ENCODE measurements at places on chromosomes 12 and 14. TPM values are rescaled to one million over a fixed set of nuclear protein-coding genes. Genes with fewer than 3 reads are reported as not detected.
A peak's percentile ranks its signal among the peaks of the same experiment; 100 is the strongest.

DNA sequence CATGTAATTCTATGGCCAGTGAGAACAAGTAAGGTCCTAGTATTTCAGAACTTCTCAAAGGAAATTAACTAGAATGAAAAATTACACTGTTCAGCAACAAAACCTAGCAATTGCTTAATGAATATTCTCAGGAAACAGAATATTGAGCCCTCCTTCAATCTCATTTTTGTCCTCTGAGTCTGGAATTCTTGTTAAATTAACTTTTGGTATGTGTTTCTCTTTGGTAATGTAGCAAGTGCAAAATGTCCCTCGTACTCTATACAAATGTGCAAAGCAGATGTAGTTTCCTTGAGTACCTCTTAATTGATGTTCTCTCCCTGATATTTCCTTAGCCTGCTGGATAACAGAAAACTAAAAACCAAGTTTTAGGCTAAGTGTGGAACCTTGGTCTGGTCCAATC is 190.8 kb upstream of the CNOT2 start:
- peaks cover 9% of the 10 kb centered on the region for H3K4me1 ChIP-seq
- no peak overlapping the region for H3K4me3 ChIP-seq
- H3K27ac ChIP-seq, result no peak overlapping the region
- no peaks in the 10 kb centered on the region for H3K27me3 ChIP-seq
- no peaks in the 10 kb centered on the region for H3K36me3 ChIP-seq
- DNase-seq, result no peak

- peaks cover 10% of the 10 kb centered on the region for H3K27me3 ChIP-seq
- peak overlapping the region; percentile 79 for H3K4me3 ChIP-seq
These were observed 1.3 kb upstream of the ATP2A2 start for GRCh38 chr12:110279566-110280375.

GRCh38 chr14:61103541-61104339 is 122.7 kb downstream of the SLC38A6 start:
- H3K4me1 ChIP-seq, result peaks cover 32% of the 10 kb centered on the region
- H3K27ac ChIP-seq, result peak overlapping the region; percentile 85
- peaks cover 3% of the 10 kb centered on the region for H3K36me3 ChIP-seq
- peak; percentile 17 for DNase-seq

DNA sequence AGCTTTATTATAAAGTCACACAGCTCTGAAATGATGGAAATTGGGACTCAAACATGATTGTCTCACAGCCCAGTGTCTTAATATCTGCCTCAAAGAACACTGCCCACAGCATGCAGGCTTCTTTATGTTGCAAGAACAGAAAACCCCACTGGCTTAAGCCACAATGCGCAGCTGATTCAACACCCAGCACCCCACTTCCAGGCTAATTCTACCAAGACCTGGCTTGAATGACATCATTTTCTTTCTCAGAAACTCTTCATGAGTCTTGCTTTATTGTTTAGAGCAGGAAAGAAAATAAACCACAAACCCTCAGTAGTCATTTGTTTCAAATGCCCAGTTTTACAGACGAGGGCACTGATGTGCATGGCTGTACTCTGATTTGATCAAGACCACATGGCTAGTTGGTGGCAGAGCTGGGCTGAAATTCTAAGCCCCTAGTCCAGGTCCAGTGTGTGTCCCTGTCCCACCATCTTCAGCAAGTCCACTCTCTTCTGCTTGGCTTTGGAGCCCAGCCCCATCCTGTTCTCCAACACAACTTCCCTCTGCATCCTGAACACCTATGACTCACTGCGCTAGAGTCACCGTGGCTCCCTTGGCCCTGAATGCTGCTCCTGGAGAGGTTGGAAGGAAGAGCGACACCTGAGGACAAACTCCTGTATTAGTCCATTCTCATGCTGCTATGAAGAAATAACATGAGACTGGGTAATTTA is 50.3 kb upstream of the SRSF5 start:
- H3K27me3 ChIP-seq, result no peaks in the 10 kb centered on the region
- H3K4me1 ChIP-seq, result peaks cover 65% of the 10 kb centered on the region

- H3K27ac ChIP-seq, result no peak overlapping the region
- no peak for DNase-seq
These were observed 90.4 kb downstream of the PIWIL1 start for GRCh38 chr12:130428116-130428515.

DNA sequence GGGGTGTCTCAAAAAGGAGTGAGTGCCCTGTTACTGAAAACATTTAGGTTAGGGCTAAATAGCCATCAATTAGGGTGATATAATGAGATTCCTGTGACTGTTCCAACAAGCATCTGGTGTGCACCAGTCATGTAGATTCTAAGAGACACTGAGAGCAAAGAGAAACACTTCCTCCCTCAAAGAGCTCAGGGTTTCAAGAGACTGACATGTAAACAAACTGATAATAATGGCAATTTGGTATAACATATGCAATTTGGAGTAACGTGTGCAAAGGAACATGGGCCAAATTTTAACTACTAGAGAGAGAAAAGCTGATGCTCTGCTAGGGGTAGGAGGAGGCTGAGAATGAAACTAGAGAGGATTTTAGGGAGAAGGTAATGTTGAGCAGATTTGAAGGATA is 237.1 kb downstream of the BMP4 start:
- no peaks in the 10 kb centered on the region for H3K36me3 ChIP-seq
- H3K4me3 ChIP-seq, result no peak overlapping the region
- H3K27ac ChIP-seq, result no peak overlapping the region
- no peaks in the 10 kb centered on the region for H3K27me3 ChIP-seq

COX8C gene
- not detected for total RNA-seq

- no peaks in the 10 kb centered on the region for H3K36me3 ChIP-seq
- DNase-seq, result no peak
- no peak overlapping the region for H3K27ac ChIP-seq
- H3K27me3 ChIP-seq, result peaks cover 4% of the 10 kb centered on the region
- H3K4me1 ChIP-seq, result no peaks in the 10 kb centered on the region
These were observed 69.4 kb downstream of the FGD6 start for GRCh38 chr12:95147866-95148265.

Data from activated T-helper 2 cell treated with anti-CD3 and anti-CD28 coated beads, Interferon-gamma antibody, Interleukin-2, Interleukin-4, amounts not matched to agents 10 μg/mL and 5 μg/mL and 100 μg/mL, durations not matched to agents 14 hours and 24 hours and 36 hours (primary cell).